ENCODE measurements at places on chromosomes 12 and 14. TPM values are rescaled to one million over a fixed set of nuclear protein-coding genes. Genes with fewer than 3 reads are reported as not detected.

Gene DENND5B
- total RNA-seq, result 41.6 TPM

Gene LRRIQ1
- 6.5 TPM for total RNA-seq

- DNase-seq, result no peak
These were observed 645.5 kb upstream of the NOVA1 start for GRCh38 chr14:27243365-27243764.

- no peak for DNase-seq
These were observed 5.6 kb downstream of the TRMT61A start for GRCh38 chr14:103534576-103535061.

Gene COL2A1
- total RNA-seq, result 0.82 TPM

DNA sequence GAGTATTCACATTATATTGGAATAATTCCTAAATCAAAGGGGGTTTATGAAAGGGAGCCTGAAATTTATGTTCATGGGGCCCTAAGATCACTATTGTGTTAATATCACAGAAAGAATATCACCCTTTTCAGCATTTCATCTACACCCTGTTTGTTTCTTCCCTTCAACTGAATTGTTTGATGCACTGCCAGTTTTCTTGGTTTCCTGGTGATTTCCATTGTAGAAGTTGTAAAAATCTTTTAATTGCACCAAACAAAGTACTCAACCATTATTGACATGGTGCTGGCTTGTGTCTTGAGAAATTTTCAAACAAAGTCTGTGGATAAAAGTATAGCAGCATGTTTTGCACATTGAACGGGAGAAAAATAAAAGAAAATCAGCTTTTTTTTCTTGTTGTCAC is 154.8 kb upstream of the PRKD1 start:
- no peak for DNase-seq

DNA sequence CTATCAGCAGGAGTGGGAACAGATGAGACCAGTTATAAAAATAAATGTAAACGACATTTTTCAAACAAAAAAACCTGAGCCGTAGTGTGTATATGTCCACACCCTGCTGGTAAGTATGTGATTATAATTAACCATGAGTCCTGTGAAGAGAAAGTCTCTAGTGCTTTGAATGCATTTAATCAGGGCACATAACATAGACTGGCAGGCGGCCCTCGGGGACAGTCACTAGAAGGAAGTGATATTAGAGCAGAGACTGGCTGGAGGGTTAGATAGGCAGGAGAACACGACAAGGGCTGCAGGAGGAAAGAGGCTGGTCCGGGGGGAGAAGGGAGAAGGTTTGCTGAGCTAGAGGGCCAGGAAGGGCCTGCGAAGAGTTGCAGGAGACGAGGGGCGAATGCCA is 23.8 kb upstream of the ELK3 start:
- no peak for DNase-seq

DNA sequence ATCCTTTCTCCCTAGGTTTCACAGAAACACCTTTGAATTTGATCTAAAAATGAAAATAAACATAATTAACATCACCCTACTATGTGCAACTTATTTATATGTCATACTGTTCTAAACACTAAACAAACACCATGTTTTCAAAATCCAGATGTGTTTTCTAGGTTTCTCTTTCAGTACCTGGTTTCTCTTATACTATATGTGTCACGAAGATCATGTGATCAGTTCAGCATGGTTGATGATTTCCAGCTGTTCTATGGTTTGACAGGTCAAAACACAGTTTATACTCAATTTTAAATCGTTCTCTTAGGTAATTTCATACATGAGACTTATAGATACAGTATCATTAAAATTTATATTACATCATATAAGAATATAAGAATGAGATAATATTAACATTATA is 373.1 kb downstream of the SOX5 start:
- DNase-seq, result no peak

- no peak for DNase-seq
These were observed 173.1 kb downstream of the ITPR2 start for GRCh38 chr12:26659930-26660329.

DNA sequence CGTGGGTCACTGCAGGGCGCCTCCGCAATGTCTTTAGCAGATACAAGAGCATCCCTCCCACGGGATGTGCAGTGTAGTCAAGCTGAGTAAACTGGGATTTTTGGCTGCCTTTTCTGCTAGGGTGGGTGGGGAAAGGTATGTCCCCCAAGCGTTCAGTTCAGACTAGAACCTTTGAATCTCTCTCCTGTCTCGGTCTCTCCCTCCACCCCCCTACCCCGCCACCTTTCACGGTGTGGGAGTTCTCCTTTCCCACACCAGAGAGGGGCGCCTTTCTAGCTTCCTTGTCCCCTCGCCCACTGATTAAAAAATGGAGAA is 525 bp upstream of the FAR2 start:
- no peak for DNase-seq

Gene TPH2
- under 0.01 TPM for total RNA-seq

GRCh38 chr12:113253532-113254285 is 32.4 kb downstream of the TPCN1 start:
- DNase-seq, result no peak

GRCh38 chr12:848882-849527 is 96.6 kb downstream of the WNK1 start:
- no peak for DNase-seq

- no peak for DNase-seq
These were observed 3.9 kb upstream of the NIN start for GRCh38 chr14:50834802-50835276.

GRCh38 chr12:67920413-67920812 is 68.8 kb upstream of the IFNG-AS1 start:
- DNase-seq, result no peak

GRCh38 chr12:74426091-74426490 is 111.5 kb upstream of the ATXN7L3B start:
- no peak for DNase-seq

- DNase-seq, result no peak
These were observed 67.3 kb downstream of the PRIMA1 start for GRCh38 chr14:93720981-93721483.

- DNase-seq, result no peak
These were observed 179.9 kb downstream of the ADCK1 start for GRCh38 chr14:77979666-77980351.

Gene TSPAN9
- 22.4 TPM for total RNA-seq

DNA sequence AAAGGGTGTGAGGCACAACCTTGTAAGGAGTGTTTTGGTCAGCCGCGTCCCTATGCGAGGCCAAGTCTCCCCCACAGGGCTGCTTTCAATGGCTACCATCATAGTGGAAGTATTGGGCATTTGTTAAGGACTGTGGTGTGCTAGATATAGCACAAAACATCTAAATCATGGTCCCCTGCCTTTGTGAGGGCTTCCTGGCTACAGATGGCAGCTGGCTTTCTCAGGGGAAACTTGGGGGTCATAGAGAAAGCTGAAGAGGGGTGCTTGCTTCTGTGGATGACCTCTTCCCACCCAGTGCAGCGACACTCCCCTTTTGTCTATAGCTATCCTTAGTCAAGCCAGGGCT is 315.8 kb downstream of the ZFP36L1 start:
- no peak for DNase-seq

GRCh38 chr12:105104762-105105161 is 2.8 kb upstream of the WASHC4 start:
- DNase-seq, result no peak

DNA sequence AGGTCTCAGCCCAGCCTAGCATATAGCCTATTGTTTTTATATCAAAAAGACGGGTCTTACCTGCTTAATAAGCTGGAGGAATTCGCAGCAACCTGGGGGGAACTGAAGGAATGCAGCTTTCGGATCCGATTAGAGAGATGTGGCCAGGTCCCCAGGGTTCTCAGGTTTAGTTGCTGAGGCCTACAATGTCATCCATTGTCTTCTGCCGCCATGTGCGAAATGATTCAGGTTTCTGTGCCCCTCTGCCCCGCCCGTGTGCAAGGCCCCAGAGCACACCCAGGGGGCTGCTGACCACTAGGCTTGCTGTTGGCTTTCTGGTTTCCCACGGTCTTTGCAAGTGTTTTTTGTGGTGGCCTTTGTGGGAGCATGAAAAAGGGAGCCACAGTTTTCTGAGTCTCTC is 154.5 kb upstream of the TBX3 start:
- DNase-seq, result no peak

- DNase-seq, result no peak
These were observed 5.4 kb downstream of the ZNF219 start for GRCh38 chr14:21093018-21093417.

Gene AGAP2
- total RNA-seq, result 25.7 TPM

GRCh38 chr14:90397425-90398314 is 841 bp downstream of the CALM1 start:
- DNase-seq, result peak; percentile 69

Gene GPR68
- total RNA-seq, result 4.9 TPM

DNA sequence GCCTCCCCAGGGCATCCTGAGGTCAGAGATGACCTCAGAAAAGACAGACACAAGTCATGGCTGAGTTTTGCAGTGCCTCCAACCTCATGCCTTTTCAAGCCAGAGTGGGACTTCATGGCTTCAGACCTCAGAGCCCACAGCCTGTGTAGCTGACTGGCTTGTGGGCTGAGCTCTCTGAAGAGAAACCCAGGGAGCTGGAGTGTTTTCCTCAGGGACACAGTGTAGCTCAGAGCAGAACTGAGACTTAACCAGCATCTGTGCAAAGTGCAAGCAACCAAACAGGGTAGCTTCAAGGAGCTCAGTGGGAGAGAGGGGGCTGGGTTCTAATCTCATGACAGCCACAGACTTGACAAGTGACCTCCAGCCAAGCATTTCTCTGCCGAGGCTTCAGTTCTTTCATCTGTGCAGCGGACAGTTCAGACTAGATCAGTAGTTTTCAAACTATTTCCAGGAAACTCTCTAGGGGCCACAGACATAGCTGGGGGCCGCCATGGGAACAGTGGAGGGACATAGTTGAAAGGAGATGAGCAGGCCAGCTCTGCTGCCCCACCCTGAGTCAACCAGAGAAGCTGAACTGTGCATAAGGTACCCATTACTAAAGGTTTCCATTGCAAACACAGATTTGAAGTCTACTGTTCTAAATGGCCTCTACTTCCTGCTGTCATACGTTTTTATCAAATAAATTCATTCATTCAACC is 80.0 kb downstream of the LGMN start:
- no peak for DNase-seq

DNA sequence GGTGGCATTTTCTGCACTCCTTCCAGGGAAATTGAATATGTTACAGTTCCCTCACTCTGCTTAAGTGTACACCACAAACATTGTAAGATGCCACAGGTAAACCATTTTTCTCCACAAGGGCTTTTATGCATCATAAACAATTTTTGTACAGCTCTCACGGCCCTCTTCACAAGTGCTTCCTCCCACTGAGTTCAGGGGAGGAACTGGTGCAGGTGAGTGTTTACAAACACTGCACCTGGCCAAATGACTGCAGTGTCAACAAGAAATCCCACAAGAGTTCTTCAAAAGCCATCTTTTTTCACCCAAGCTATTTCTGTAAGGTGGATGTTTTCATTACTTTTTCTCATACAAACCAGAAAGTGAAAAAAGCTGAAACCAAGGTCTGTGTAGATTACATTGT is 973.2 kb downstream of the AACS start:
- DNase-seq, result no peak

DNA sequence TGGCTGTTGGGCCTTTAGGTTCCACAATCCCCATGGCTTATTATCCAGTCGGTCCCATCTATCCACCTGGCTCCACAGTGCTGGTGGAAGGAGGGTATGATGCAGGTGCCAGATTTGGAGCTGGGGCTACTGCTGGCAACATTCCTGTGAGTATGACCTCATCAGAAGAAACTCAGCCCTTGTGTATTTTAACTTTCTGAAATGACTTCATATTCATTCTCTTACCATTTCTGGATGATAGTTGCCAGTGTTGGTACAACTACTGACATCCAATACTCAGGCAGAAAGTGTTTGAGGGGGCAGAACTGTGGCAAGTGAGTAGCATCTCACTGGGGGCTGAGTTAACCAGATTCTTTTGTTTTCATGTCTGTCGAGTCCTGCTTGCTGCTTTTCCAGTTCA is 2.3 kb downstream of the DAZAP2 start:
- no peak for DNase-seq

DNA sequence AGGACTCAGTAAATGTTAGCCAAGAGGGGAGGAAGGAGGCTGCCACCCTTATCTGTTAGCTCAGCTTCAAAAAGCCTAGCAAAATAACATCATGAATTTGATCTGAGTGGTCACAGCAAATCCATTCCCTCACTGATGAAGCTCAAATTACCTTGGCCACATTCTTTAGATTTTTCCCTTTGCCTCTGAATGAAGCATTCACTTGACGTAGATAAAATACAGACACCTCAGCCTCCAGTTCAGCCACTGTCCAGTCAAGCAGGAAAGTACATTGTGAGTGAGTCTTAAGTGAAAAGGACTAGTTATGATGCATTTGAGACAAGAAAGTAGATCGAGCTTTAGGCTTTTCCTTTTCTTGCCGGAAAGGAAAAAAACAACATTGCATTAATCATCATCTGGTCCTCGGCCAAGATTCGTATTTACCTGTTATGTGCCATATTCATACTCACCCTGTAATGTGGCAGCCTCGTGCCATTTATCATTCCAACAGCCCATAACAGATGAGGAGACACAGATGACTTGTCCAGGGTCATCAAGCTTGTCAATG is 146.5 kb downstream of the ETV6 start:
- no peak for DNase-seq

Gene SRRM4
- total RNA-seq, result 5.7 TPM

Gene KRT74
- not detected for total RNA-seq

DNA sequence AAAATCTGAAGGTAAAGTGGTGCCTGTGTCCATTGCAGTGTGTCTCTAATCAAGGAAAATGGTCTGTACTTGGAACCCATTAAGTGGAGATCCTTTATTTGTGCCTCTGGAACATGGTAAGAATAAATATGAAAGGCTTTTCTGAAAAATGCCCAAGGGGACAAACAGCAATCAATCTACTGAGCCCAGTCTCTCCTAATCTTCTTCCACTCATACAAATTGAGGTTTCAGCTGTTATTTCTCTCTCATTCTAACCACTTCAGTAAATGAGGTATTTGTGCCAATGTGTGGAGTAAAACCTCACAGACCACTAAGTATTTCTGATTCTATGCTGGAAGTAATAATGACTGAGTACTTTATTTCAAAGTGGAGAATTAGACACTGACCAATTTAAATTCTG is 82.3 kb upstream of the ST8SIA1 start:
- no peak for DNase-seq

- DNase-seq, result no peak
These were observed 367.2 kb downstream of the EMP1 start for GRCh38 chr12:13563743-13564125.
